ENCODE measurements at places on chromosomes 11 and 22.

DNA sequence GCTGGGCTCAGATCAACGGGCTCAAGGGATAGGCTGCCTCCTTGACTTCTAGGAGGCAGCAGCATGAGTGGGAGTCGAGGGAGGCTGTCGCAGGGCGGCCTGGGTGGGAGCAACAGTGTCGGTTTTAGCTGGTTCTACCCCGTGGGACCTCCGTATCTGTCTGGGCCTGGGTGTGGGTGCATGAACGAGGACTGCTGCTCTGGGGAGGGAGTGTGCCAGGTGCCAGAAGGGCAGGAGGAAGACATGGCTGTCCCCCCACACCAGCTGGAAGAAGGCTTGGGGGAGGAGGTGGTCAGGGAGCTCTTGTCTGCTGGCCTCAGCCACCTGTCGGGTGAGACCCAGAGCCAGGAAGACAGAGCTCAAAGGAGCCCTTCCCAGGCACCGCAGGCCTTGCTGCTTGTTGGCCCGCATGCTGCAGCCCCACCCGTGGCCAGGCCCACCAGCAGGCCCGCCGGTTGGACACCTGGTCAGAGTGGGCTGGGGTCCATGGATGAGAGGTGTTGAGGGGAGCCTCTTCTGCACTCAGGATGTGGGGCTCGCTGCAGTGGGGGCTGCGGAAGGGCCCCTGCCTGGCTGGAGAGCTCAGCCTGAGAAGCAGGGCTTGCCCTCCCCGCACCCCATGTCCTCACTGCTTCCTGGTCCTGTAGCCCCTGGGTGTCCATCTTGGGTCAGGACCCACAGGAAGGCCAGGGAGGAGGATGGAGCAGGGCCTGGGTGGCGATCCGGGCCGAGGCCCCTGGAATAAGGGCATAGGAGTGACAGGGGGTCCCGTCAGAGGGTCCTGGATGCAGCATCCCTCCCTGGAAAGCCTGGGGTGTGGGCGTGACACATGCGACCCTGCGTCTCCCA lies 3.4 kb downstream of the CEND1 start:
- peak; percentile 8 for DNase-seq

- no peak for DNase-seq
Measured at GRCh38 chr11:115607621-115608221, 103.5 kb upstream of the CADM1 start.

- DNase-seq, result no peak
Measured at GRCh38 chr11:74680703-74681531, 50.3 kb downstream of the CHRDL2 start.

- no peak for DNase-seq
Measured at GRCh38 chr11:73478737-73479347, 102.6 kb downstream of the RELT start.

GRCh38 chr11:2779499-2779980 lies 79.7 kb upstream of the KCNQ1OT1 start:
- no peak for DNase-seq

- DNase-seq, result no peak
Measured at GRCh38 chr22:20864186-20864908, 5.5 kb downstream of the SNAP29 start.

DNA sequence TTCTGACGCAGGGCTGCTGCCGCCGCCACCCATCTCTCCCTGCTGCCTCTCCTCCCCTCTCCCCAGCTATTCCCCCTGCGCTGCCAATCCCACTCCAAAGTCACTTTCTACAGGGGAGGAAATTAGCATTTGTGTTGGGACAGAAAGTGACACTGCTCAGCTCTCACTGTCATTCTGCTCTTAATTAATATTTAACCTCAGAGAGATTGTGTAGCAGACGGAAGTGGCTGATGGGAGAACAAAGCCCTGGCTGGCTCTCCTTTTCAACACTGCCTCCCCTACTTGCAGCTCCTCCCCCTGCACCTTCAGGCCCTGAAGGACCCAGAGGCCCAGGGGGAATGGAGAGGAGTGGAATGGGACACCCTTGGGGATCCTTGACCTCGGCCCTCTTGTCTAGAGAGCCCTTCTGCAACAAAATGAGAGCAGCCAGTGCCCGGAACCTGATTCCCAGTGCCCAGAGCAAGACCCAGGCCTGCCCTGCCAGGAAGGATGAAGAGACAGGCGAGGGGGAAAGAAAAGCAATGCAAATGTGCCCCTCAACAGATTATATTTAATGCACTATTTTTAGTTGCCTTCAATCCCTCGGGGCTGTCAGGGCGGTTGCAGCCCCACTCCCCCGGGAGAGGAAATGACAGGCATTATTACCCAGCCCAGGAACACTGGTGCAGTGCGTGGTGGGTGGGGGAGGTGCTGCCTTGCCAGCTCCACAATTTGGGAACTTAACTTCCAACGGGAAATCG lies 14.6 kb upstream of the NRGN start:
- no peak for DNase-seq

- no peak for DNase-seq
Measured at GRCh38 chr22:43081968-43082367, 7.2 kb downstream of the TTLL1 start.

- DNase-seq, result no peak
Measured at GRCh38 chr11:64241491-64242374, 838 bp downstream of the FKBP2 start.

DNA sequence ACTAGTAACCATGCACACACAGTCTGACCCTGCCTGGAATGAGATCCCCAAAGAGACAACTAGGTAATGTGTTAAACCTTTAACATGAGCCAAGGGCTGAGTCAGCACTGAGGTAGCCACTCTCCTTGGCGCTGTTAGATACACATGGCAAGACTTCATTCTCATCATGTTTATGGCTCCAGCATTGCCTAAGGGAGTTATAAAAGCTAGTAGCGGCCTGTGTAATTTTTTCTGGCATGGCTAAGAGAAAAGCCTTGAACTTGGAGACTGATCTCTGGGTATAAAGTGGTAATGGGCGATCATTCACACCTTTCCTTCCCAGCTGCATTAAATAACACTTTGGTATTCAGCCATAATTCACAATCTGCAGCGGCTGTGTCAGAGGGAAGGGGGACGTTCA lies 779.7 kb upstream of the LRRC4C start:
- DNase-seq, result no peak

GRCh38 chr11:67293090-67293489 lies 4.0 kb downstream of the ANKRD13D start:
- DNase-seq, result no peak

DNA sequence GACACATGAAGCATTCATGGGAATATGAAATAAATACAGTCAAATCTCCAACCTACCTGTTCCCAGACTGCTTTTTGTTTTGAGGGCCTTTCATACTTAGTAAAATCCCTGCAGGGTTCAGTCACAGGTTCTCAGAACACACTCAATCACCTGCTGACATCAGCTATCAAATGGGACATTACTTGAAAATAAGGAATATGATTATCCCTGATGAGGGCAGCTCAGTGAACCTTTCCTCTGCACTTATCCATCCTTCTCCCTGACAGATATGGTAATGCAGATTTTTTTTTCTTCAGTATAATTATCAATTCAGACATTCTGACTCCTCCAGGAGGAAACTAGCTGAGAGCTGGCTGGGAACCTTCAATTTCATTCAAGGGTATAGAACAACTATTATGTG lies 1127.4 kb upstream of the CCDC90B start:
- DNase-seq, result no peak

DNA sequence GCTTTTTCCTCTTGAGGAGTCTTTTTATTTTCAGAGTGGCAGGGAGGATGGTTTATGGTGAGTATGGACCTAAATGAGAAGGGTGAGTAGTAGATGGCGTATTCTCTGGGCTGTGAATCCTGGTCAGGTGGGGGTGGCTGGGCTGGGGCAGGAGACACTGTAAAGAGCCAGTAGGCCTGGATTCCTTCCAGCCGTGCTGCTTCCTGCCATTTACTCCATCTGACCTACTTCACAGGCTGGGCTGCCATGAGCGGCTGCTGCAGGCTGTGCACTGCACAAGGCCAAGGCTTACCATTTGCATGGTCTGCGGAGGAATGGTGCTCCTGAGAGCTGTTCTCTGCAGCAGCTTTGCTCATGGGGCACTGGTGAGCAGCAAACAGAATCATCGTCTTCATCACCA lies 297.6 kb downstream of the KIRREL3 start:
- no peak for DNase-seq

- no peak for DNase-seq
Measured at GRCh38 chr11:3867209-3868091, 12.0 kb downstream of the STIM1 start.

DNA sequence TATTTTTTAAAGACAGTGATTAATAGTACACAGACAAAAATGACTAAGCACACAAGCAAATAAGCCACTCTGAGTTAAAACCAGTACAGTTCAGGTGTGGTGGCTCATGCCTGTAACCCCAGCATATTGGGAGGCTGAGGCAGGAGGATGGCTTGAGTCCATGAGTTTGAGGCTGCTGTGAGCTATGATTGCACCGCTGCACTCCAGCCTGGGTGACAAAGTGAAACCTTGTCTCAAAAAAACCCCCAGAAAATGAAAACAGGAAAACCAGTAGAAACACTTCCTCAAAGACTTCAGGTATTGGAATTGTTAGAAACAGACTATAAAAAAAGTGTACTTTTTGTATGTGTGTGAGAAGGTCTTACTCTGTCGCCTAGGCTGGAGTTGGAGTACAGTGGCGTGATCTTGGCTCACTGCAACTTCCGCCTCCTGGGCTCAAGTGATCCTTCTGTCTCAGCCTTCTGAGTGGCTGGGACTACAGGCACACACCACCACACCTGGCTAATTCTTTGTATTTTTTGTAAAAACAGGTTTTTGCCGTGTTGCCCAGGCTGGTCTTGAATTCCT lies 33.0 kb downstream of the PPP6R2 start:
- no peak for DNase-seq

All from naive thymus-derived CD4-positive, alpha-beta T cell (primary cell).